NCI-H1417 treated with DMSO at 0.1 percent for 48 hours (cell line): ENCODE measurements at places on chromosomes 5 and 9.

- no peak for DNase-seq
Observed at GRCh38 chr5:72480841-72481240, 26.4 kb downstream of the ZNF366 start.

- DNase-seq: no peak
Observed at GRCh38 chr9:13629067-13629466, 349.6 kb upstream of the MPDZ start.

DNA sequence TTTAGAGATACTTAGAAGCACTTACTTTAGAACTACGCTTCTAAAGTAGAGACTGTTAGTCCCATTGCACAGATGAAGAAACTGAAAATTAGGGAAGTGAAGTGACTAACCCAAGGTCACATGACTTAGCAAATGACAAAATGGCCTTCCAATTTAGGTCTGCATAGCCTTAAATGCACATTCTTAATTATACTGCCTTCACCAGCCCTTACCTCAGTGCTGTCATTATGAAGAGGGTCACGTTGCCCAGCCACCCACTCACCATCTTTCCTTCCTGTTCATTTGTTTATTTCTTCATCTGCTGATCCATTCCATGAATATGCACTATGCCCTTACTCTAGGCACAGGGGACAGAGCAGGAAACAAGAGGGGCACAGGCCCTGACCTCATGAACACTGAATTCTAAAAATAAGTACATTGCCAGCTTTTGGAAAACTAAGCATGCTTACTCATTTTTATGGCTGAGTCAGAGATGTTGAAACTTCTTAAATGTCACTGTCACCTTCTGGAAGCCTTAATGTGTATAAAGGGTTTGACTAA is 8.6 kb downstream of the HAVCR2 start:
- no peak for DNase-seq

DNA sequence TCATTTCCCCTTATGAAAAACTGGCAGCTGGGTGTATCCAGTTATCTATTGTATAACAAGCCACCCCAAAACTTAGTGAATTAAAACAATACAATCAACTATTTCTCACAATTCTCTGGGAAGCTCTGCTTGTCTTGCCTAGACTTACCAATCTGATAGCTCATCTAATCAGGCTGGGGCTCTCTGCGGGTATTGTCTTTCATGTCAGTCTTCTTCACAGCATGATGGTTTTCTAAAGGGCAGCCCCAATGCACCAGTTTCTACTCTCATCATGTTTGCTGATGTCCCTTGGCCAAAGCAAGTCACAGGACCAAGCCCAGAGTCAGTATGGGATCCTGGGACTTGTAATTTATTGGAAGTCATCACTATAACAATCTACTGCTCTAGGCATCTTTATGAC is 433.5 kb downstream of the KIAA0825 start:
- no peak for DNase-seq

DNA sequence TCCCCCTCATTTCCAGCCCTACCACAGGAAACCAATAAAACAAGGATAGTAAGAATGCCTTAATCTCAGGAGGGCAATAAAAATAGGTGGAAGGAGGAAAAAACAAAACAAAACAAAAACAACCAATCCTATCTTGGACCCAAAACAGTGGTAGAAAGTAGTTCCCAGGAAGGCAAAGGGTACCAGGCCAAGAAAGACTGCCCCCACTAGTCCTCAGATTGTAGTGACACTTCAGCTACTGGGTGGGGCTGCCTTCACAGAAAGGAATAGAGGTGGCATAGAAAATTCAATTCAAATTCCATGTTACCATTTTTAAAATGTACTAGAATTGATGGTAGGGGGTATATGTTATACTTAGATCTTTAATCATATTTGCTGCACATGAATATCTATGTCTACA is 59.3 kb downstream of the DPYSL3 start:
- DNase-seq: no peak

- DNase-seq: no peak
Observed at GRCh38 chr5:170920196-170920595, 58.4 kb downstream of the RANBP17 start.

DNA sequence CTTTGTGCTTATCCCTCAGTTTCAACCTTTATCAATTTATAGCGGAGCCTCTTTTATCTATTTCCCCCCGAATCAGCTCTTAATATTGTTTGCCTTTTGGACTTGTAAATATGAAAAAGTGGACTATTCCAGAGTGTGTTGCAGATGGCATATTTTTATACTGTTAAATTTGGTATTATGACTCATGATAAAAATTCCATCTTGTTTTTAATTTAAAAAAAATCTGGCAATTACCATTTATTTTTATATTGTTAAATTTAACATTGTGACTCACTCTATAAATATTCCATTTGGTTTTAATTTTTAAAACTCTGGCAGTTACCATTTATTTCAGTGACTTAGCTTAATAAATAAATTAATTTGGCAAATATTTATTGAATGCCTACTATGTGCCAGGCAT is 37.5 kb downstream of the RBM27 start:
- DNase-seq: no peak

DNA sequence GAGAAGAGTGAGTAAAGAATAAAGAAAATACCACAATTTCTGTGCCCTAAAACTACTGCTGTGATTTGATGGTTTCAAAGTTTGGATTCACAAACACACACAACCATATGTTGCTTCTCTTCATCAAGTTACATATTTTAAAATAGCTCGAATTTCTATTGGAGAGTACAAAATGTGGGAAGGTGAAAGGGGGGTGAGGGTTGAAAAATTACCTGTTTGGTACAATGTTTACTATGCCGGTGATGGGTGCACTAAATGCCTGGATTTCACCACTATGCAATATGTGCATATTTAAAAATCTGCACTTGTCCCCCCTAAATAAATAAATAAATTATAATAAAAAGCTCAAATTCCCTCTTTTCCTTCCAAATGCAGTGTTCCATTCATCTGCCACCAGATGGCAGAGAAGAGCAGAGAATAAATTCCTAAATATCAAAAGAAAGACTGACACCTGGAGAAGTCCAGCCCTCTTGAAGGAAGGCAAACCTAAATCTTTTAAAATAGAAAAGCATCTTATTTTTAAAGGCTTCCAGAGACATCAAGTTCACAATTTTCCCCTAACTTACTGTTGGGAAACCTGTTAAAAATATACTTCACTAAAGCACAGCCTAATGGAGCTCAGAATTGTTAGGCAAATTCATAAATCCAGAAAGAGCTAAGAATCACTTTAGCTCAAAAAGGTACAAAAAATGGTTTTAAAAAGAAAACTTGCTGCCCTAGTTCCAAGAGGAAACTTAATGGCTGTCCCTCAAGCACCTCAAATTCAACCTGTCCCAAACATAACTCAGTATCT is 24.8 kb upstream of the HNRNPA0 start:
- DNase-seq: no peak

GRCh38 chr5:175444060-175444904 is at the start of gene DRD1:
Gene DRD1 (minus strand): TSS chr5:175444182. CDS start chr5:175443099, 1,083 bp downstream.
- DNase-seq: no peak

- no peak for DNase-seq
Observed at GRCh38 chr5:159971931-159972461, 36.9 kb upstream of the TTC1 start.

- DNase-seq: no peak
Observed at GRCh38 chr5:108953940-108954339, 206.2 kb downstream of the FER start.

DNA sequence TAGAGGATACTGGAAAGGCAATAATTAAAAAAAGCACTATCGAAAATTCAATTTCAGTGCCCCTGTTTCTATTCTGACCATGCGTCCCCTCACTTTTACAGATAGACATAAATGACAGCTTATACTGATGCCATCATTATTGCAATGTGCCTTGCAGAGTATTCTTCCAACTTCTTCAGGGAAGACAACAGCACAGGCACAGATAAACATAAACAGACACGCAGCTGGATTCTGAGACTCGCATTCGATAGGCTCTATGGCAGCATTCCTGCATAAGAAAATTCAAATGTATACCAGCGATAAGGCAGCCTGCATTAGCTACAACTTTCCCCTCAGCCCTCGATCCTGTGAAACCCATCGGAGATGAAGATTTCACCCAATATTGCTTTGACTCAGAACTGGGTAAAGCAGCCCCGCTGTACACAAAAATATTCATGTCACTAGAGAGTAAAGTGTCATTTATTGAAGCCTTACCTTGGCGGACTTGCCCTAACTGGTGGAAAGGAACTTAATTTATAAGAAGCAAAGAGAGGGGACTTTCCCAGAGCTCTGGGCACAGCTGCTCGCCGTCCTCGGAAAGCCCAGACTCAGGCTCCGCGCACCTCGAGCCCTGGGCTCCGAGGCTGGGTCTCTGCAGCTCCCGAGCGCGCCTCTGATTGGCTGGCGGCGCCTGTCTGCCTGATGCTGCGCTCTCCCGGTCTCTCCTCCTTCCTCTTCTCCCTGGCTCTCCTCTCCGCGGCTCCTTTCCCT is at the start of gene CDH18:
Gene CDH18, minus strand, starts transcription at position 589 of the 750 bp plus-strand sequence. CDS start 149,214 bp downstream, outside the sequence.
- peak; percentile 47 for DNase-seq

DNA sequence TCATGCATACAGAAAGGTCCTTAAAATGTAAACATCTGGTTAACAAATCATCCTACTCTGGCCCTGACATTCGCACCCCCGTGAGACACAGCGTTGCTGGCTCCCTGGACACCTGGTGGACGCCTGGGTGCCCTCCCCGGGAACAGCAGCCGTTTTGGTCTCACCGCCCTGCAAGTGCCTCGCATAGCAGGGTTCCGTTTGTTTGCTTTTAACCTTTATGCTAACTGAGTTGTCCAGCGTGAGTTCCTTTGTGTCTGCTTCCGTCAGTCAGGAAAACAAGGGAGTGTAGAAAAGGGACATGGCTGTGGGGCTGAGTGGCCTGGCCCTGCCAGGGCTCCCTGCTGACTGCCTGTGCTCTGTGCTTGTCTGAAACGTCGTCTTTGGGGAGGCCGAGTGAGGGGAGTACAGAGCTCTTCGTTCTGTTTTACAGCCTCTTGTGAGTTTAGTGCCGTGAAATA is 91.8 kb upstream of the CACNA1B start:
- peak; percentile 85 for DNase-seq

DNA sequence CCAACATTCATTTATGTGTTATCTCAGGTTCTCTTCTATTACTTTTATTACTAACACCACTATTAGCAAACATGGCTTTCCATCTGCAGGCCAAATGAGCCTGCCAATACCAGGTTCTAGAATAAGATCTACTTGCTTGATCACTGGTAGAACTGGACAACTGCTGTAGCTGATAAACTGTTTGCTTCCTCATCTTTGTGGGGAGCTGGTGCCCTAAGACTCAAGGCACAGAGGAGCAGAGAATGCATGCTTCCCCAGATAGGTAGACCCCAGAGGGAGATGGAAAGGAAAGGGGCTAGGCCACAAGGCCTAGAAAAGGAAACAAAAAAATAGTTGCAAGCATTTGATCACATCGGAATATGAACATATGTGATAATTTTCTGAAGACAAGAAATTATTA is 30.7 kb upstream of the AUH start:
- no peak for DNase-seq

DNA sequence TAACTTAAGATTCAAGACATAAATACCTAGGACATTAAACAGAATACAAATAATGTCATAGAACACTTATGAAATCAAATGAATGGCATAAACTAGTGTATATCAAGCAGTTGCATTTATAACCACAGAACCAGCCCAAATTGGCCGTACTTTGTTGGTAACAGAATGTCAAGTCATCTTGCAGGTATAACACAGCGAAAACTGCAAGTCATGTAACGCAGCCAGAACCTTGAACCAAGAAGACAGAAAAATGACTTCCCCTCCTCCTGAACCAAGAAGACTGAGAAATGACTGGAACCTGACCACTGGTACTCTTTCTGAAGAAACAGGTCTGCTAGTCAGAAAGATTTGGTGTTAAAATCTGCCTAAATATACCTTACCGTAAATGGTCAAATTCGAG is 38.9 kb downstream of the ANKRD31 start:
- no peak for DNase-seq

DNA sequence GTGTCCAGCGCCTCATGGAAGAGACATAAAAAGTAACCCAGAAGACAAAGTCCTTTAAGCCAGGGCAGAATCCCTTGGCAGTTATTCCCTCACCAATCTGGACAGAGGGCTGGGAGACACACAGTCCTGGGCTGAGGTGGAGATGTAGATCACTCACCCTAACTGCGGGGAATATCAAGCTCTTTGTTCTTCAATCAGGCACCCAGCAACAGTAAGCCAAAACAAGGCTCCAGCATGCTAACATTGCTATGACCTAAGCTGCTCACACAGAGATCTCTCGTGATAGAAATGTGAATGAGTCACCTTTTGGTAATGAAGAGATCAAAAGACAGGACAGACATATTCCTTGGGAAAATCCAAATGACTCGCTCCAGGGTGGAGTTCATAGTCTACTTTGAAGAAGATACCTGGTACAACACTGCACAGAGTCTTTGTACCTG is 101.3 kb downstream of the FBN2 start:
- no peak for DNase-seq

- DNase-seq: no peak
Observed at GRCh38 chr5:171330021-171330420, 21.0 kb downstream of the TLX3 start.

DNA sequence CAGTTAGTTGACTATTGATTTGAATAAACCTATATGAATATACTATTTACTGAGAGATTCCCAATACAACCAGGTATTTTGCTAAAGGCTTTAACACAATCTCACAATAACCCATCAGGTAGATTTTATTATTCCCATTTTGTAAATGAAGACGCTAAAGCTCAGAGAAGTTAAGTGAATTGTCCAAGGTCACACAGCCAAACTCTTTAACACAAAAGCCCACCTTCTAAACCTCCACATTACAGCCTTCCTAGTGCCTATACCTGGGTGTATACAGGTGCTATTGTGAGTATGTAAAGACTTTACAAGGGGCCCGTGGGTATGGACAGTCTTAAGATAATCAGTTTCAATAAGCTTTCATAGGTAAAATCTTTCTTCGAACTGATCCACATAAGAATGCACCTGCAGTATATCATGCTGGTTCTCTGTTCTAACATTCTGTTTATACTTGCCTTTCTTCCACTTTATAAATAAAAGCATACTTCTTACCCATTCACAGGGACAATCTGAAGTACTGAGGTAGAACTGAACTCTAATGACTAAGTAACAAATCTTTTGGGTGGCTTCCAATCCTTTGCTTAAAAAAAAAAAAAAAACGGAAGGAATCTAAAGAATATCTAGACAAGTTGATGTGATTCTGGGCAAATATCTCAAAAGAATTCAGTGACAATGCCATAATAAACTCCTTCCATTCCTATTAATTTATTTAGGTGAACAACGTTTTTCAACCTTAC is 59.1 kb downstream of the PJA2 start:
- DNase-seq: no peak

DNA sequence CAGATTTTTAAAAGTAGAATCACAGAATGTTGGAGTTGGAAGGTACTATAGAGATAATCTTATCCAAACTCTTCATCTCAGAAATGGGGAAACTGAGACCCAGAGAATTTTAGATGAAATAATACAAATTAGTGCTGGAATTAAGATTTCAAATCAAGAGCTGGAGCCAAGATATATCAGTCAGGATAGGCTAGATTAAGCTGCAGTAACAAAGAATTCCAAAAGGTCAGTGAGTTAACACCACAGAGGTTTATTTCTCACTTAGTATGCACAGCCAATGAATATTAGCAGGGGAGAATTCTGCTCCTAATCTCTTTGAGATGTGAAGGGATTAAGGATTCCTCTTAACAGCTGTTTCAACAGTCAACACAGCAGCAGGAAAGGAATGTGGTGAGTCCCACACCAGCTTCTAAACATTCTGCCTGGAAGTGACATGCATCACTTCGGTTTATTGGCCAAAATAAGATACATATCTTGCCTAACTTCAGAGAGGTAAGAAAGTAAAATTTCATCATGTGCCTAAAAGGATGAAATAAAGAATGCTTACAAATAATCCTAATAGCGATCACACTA is 136.8 kb downstream of the FRMD3 start:
- DNase-seq: no peak

- DNase-seq: no peak
Observed at GRCh38 chr9:121308765-121309164, 40.8 kb downstream of the GSN start.
